ENCODE measurements at places on chromosomes 7 and 10.

DNA sequence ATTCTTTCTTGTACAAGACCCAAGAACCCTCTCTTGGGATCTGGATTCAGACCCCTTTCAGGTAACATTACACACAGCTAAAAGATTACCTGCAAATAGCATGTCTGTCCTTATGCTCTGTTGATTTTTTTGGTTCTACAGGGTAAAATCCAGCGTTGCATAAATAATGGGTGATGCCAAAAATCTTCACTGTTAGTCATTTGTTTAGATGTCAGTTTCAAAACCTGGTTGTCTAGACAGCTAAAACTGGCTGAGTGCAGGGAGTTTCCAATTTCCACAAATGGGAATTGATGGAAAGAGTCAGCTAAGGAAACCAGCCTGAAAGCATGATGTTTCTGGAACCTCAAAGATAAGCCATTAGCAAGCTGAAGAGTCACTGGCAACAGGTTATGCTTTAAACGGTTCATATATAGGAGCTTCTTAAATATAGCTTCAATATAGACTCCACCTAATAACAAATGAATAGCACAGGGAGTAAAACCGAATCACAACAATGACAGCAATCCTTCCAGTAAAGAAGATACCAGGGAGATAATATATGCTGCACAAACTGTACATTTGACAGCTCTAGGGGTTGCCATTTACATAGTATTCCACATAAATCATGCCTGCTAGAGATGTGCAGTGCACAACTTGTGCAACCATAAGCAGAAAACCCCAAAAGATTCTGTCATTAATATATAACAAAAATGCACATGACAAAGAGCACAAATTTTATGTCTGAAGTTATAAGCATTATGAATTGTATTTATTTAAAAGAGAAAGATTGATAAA, 20.4 kb downstream of the CCDC71L start:
- no peak for DNase-seq

DNA sequence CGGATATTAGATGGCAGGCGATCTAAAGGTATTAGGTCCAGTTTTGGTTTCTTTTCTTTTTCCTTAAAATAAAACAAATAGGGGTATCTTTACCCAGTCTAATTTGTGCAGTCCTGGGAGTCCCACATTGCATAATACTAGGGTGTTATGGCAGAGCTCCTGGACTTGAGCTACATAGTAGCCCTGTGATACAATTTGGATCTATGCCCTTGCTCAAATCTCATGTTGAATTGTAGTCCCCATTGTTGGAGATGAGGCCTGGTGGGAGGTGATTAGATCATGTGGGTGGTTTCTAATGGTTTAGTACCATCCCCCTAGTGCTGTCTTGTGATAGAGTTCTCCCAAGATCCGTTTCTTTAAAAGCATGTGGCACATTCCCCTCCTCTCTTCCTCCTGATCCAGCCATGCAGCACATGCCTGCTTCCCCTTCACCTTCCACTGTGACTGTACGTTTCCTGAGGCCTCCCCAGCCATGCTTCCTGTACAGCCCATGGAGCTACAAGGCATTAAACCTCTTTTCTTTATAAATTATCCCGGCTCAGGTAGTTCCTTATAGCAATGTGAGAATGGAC, 141.9 kb downstream of the RPS24 start:
- no peak for DNase-seq

DNA sequence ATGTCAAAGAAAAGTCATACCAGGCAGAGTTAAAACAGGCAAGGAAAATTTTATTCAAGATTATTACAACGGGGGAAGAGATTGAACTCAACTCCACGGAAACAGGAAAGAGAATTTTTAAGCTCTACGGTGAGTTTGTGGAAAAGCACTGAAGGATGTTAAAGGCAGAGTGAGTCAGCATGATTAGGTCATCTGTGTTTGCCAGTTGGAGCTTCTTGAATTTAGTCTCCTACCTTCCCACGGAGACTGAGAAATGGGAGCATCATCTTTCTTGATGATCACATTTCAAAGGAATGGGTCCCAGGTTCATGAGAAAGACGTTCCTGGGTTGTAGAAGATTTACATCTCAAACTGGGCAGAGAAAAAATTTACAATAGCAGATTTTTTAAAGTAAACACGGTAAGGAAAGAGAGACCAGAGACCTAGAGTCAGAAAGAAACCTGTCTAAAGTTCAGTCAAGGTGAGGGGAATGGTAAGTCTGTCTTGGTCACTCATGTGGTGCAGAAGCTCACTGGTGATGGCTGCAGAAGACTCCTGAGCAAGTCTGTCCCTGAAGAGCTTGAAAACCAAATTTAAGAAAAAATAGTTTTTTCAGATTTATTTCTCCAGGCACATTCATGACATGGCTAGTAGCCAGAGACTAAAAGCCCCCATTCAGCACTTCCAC, 516.9 kb upstream of the LRRN3 start:
- no peak for DNase-seq

- DNase-seq: no peak
Observed at GRCh38 chr7:45625714-45626440, 51.7 kb downstream of the ADCY1 start.

- no peak for DNase-seq
Observed at GRCh38 chr7:83055197-83055596, 107.5 kb downstream of the PCLO start.

- DNase-seq: no peak
Observed at GRCh38 chr7:36209814-36210183, 56.7 kb downstream of the EEPD1 start.

- DNase-seq: no peak
Observed at GRCh38 chr10:116120688-116121455, 152.1 kb downstream of the GFRA1 start.

GRCh38 chr7:28729727-28730126, 228.4 kb downstream of the TRIL start:
- no peak for DNase-seq

- no peak for DNase-seq
Observed at GRCh38 chr10:14692344-14693076, 82.2 kb downstream of the FAM107B start.

GRCh38 chr7:12391922-12392615, 11.6 kb downstream of the VWDE start:
- no peak for DNase-seq

DNA sequence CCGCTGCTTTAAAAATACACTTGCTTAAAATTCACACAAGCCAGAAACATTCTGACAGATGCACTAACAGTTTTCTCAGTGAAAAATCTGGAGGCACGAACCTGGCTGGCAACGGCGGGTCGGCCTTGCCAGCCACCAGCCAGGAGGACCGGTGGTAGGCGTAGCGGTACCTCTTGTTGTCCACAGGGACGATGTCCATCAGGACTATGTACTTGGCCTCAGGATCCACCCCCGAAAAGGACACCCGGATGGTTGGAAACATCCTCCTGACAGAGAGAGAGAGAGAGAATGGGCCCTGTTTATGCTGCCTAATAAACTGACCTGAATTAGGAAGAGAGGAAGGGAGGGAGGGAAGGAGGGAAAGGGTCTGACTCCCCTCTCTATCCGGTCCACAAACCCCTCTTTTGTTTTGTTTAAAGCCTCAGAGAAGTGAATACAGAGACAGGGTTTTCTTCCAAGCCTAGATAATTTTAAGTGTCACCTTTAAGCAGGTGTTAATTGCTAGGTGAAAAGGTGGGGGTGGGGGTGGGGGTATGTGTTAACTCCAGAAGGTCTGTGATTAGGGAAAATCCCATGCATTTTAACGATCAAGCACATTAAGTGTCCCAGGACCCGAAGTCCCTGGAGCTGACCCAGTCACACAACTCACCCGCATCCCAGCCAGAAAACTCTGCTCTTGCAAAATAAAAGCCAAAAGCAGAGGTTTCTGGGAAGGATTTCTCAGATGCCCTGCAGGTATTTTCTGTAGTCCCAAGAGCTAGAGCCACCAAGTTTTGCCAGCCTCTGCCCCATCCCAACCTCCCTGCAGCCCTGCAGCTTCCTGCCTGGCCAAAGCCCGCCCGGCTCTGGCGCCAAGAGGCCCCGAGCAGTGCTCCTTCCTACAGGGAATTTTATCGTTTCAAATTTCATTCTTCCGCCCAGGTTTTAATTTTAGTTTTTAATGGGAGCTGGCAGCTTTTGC, 5.0 kb downstream of the TBX20 start:
- no peak for DNase-seq

GRCh38 chr10:8229153-8229552, 174.7 kb downstream of the GATA3 start:
- DNase-seq: no peak

GRCh38 chr7:1514995-1515401, 10.8 kb upstream of the INTS1 start:
- no peak for DNase-seq

DNA sequence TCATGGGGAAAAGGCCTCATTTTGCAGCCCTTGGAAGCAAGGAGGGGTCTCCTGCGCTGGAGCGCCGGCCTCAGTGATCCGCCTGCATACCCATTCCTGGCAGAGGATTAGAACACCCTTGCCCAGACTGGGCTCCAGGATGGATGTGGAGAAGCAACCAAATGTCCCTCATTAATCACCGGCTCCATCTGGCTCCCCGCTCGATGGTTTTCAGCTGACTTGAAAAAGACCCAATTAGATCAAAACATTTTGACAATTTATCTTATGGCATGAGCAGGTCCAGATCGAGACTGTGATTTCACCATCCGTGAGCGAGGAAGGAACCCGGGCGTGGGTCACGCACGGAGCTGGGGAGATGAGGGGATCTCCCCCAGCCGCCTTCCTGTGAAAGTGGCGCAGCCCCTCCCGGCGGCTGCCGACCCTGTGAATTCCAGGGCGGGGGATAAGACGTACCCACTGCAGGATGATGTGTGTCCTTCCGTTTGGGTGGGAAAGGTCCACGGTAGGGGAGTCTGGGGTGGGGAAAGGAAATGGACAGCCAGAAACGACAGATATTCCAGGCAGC, 141.6 kb downstream of the EMX2 start:
- DNase-seq: no peak

- no peak for DNase-seq
Observed at GRCh38 chr7:30752484-30752883, 549 bp downstream of the INMT start.

- DNase-seq: no peak
Observed at GRCh38 chr10:7397049-7398035, 13.5 kb downstream of the SFMBT2 start.

GRCh38 chr10:129140921-129141885, 325.8 kb upstream of the MGMT start:
- DNase-seq: no peak

DNA sequence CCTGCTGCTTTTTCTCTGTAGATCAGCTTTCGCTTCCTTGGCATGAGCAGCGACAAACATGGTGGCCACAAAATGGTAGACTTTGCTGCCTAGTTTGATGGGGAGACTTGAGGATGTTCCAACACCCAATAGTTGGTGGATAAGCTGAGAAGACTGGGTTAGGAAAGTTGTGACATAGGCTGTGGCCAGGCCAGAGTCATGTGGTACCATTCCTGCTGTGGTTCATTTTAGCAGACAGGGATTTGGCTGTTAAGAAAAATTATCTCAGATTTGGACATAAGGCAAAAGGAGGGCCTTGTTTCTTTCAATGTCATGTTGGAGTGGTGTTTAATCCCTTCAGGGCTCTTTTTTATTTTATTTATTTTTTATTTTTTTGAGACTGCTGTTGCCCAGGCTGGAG, 26.6 kb upstream of the FAM180A start:
- no peak for DNase-seq

DNA sequence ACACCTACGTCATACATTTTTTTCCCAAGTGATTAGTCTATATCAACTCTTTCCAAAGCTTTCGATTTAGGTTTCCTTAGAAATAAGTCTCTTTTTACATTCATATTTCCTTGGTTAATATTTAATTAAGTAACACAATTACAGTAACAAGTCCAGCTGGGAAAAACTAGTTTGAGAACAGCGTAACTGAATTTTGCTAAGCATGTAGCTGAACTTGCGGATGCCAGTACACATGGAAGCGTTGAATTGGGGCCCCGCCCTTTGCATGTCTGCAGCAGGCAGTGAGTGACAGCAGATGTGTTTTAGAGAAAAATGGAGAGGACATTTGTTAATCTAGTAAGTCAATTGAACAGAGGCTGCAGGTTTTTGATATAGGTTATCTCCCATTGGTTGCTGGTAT, 72.5 kb downstream of the TAF3 start:
- no peak for DNase-seq

- DNase-seq: no peak
Observed at GRCh38 chr10:59325116-59325515, 37.2 kb downstream of the FAM13C start.

DNA sequence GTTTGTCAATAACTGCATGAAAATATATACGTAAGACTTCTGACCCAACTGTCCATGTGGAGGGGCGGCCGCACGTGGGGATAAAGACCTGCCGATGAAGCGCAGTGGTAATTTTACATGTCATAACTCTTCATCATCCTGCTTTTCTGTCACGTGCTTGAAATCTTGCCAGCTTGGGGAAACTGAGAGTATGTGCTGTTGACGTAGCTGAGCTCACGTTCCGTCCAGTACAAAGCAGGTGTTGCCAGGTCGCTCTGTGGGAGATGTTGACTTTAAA, 105.1 kb downstream of the INPP5A start:
- DNase-seq: no peak

DNA sequence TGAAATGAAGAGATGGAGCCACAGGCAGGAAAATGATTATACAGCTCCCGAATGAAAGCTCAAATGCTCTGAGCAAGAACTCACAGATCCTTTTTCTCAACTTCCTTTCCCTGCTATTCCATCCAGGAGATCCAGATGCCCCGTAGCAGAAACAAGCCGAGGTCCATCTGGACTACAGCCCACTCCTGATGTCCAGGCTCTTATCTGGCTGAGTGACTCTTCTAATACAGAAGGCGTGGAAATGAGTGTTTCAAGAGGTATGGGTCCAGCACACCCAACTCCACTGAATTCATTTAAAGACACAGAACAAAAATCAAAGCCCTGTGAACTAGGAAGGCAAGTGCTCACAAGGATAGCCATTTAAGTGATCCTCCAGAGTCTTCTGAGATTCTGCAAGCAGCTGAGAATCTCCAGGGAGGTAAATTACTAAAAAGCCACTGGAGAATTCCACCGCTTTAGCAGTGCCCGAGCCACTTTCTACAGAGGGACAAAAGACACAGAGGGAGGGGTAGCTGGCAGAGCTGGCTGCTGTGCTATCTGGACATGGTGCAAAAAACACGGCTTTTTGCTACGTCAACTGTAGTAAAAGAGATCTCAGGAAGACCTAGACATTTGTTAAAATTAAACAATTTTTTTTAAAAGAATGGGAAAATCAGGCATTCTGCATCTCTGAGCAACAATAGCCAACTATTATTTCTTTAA, 24.5 kb downstream of the FAM171A1 start:
- DNase-seq: no peak
